ENCODE measurements at places on chromosomes 3 and 15.

DNA sequence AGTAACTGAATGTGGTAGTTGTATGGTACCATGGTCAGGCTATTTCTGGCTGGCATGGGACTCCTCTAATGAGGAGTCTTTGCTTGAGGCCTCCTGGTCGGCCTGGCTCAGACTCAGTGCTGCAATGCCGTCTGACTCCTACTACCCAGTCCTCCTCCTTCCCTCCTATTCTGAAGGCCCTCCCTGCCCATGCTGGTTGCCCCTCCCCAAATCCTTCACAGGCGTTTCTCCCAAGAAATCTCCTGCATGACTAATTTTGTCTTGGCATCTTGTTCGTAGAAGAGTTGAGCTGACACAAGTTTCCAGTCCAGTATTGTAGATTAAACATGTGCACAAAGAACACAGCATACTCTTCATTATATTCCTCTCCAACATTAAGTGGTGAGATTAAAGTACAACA is 115.5 kb downstream of the NFKBIZ start:
- H3K4me3 ChIP-seq = no peak overlapping the region
- no peaks in the 10 kb centered on the region for H3K4me1 ChIP-seq
- no peaks in the 10 kb centered on the region for H3K27me3 ChIP-seq
- H3K27ac ChIP-seq = no peak overlapping the region

DNA sequence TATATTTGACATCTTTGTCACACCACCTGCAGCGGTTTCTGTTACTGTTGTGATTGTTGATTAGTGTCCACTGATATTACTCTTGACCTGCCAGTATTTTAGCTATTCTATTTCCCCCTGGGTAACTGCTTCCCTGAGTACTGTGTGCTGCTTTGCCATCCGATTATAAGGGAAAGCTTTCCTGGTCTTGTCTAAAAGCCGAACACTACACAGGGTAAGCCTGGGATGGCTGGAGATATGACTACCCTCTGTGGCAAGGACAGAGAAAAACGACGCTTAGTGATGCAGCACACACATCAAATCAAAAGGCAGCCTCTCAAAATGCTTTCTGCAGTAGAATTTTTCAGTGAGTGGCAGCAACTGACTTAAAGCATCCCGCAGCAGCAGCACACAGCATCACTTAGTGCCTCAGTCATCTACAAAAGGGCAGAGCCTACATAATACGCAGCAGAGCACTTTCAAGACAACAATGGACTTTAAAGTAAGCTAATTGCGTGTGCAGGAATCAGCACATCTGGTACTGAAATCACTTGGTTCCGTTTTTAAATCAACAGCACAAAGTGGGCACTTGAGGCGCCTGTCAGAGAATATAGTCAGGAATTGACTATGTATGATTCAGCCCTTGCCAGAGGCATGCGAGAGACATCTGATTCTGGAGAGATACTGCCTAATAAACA is 656.3 kb upstream of the TGFBR2 start:
- no peaks in the 10 kb centered on the region for H3K36me3 ChIP-seq
- DNase-seq = no peak
- no peak overlapping the region for H3K27ac ChIP-seq
- no peaks in the 10 kb centered on the region for H3K4me1 ChIP-seq
- no peaks in the 10 kb centered on the region for H3K27me3 ChIP-seq

DNA sequence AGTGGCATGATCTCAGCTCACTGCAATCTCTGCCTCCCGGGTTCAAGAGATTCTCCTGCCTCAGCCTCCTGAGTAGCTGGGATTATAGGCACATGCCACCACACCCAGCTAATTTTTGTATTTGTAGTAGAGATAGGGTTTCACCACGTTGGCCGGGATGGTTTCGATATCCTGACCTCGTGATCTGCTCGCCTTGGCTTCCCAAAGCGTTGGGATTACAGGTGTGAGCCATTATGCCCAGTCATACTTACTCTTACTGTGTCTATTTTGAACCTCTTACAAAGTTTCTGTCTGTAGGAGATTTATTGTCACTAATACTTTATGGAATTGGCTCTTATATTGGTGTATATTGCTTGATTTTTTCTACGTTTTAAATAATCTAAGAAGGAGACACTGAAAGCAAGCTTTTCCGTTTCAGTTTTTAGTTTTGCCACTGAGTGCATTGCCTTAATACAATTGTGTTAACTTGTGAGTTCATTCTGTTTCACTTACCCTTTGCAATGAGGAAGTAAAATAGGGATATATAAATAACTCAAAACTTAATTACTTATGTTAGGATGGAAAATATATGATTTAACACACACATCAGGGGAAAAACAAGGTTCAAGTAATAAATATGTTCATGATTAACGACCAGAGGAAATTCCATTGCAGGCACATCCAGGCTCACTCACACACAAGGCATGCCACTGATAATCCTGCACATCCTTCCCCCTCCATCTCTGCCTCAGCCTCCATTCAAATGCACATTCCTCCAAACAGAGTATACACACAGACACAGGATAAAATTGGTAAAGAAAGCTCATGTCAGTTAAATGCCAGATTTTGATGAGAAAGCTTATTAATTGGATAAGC is 279.3 kb upstream of the RASGRP1 start:
- no peaks in the 10 kb centered on the region for H3K27me3 ChIP-seq
- H3K4me3 ChIP-seq = no peak overlapping the region
- H3K4me1 ChIP-seq = no peaks in the 10 kb centered on the region
- H3K36me3 ChIP-seq = no peaks in the 10 kb centered on the region

- H3K27ac ChIP-seq = peak overlapping the region; percentile 4
- no peak for DNase-seq
- peaks cover 14% of the 10 kb centered on the region for H3K4me1 ChIP-seq
- H3K27me3 ChIP-seq = no peaks in the 10 kb centered on the region
- H3K36me3 ChIP-seq = no peaks in the 10 kb centered on the region
Measured at GRCh38 chr15:63497642-63498467, 6.5 kb upstream of the USP3 start.

- no peak overlapping the region for H3K27ac ChIP-seq
- no peak for DNase-seq
- no peaks in the 10 kb centered on the region for H3K27me3 ChIP-seq
- no peaks in the 10 kb centered on the region for H3K36me3 ChIP-seq
- H3K4me1 ChIP-seq = no peaks in the 10 kb centered on the region
Measured at GRCh38 chr15:75145027-75145841, 56.4 kb upstream of the C15orf39 start.

- peaks cover 86% of the 10 kb centered on the region for H3K4me1 ChIP-seq
- no peak overlapping the region for H3K4me3 ChIP-seq
- H3K27me3 ChIP-seq = no peaks in the 10 kb centered on the region
- H3K27ac ChIP-seq = peak overlapping the region; percentile 85
Measured at GRCh38 chr15:67164811-67165253, 89.6 kb downstream of the AAGAB start.

- H3K4me1 ChIP-seq = peaks cover 38% of the 10 kb centered on the region
- H3K4me3 ChIP-seq = no peak overlapping the region
- no peaks in the 10 kb centered on the region for H3K36me3 ChIP-seq
- no peaks in the 10 kb centered on the region for H3K27me3 ChIP-seq
- no peak for DNase-seq
Measured at GRCh38 chr15:101200181-101200580, 51.7 kb downstream of the CHSY1 start.

GRCh38 chr3:106242781-106243180 is 374.0 kb upstream of the CBLB start:
- H3K36me3 ChIP-seq = no peaks in the 10 kb centered on the region
- no peak overlapping the region for H3K27ac ChIP-seq
- H3K4me3 ChIP-seq = no peak overlapping the region
- H3K27me3 ChIP-seq = no peaks in the 10 kb centered on the region
- no peaks in the 10 kb centered on the region for H3K4me1 ChIP-seq
- DNase-seq = no peak

DNA sequence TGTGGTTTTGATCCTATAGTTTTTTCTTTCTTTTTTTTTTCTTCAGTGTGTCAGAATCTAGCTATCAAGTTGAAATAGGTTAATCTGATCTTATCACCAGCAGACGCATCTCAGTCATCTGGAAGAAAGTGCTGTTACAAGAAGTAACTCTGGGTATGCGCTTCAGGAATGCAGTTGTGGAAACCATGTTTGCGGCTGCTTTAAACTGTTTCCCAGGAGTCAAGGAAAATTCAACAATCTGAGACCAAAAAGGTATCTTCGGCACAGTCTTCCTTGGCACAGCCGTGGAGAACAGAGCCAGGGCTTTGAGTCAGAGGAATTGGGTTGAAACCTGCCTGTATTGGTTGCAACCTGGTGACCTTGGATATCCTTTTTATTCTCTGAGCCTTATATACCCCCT is 59.9 kb downstream of the CD47 start:
- no peak for DNase-seq
- no peak overlapping the region for H3K27ac ChIP-seq
- H3K4me1 ChIP-seq = no peaks in the 10 kb centered on the region
- no peak overlapping the region for H3K4me3 ChIP-seq

DNA sequence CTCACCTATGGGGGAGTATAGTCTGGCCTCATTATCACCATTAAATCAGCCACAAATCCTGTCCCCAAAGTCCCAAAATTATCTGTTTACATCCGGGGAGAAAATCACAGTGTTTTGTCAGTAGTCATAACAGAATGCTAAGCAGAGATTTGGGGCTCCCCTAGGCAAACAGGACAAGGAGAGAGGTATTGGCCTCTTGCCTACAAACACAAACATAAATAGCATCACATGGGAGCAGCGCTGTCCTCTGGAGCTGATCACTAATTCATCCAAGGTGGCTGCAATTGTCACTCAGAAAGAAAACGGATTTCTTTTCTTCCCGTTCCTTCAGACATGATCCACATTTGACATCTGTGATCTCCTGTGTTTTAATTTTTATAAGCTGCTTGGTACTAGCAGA is 1028.1 kb downstream of the NTRK3 start:
- no peak overlapping the region for H3K27ac ChIP-seq
- no peak for DNase-seq
- no peaks in the 10 kb centered on the region for H3K36me3 ChIP-seq
- H3K4me3 ChIP-seq = no peak overlapping the region
